ENCODE measurements at places on chromosomes 12 and 14.

DNA sequence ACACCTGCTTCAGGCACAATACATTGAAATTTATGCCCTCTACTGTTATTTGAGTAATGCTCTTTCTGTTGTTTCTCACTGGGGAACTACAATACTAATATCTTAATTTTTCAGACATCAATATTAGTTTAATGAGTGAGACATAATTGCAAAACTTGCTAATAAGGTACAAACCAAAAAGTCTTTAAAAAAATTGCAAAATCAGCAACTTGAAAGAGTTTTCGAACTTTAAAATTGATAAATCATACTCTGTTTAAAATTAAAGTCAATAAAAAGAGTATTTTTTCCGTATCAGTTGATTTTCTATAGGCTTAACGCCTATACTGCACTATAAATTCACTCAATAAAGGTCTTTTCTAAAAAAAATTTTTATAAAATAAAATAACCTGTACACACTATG lies 1735.9 kb upstream of the SEL1L start:
- DNase-seq, result no peak

DNA sequence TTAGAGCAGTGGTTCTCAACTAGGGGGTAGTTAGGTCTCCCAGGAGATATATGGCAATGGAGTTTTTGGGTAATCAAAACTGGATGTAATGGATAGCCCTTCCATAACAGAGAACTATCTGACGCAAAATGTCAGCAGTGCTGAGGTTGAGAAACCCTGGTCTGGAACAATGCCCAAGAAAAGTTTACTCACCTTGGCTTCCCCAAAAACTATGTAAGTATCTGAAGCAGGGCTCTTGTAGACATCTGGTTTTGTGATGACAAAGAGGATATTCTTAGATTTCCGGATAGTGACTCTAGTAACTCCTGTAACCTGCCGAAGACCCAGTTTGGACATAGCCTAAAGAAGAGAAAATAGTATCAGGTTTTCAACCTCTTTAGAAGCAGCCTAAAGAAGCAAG lies 11.8 kb downstream of the NACA start:
- no peak for DNase-seq

- DNase-seq, result no peak
Measured at GRCh38 chr12:129887101-129887500, 16.7 kb downstream of the TMEM132D start.

DNA sequence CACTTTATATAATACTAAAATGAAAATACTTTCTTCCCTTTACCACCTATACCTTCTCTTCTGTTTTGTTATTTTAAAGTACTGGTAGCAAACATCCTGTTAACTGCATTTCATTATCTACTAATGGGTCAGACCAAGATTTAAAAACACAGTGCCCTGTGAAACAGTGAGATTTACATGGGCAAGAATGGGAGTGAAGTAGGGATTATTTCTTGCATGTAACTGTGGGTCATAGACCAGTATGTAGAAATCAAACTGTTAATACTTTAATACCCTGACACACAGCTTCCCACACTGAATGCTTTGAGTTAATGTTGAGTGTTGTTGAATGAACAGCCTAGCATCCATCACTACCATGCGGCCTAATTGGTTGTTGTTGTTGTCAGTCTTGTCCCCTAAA lies 61.6 kb downstream of the PLEKHA5 start:
- no peak for DNase-seq

GRCh38 chr12:87812681-87813080 lies 216.5 kb downstream of the C12orf50 start:
- no peak for DNase-seq

GRCh38 chr12:110916295-110916875 lies 4.0 kb downstream of the MYL2 start:
- no peak for DNase-seq

DNA sequence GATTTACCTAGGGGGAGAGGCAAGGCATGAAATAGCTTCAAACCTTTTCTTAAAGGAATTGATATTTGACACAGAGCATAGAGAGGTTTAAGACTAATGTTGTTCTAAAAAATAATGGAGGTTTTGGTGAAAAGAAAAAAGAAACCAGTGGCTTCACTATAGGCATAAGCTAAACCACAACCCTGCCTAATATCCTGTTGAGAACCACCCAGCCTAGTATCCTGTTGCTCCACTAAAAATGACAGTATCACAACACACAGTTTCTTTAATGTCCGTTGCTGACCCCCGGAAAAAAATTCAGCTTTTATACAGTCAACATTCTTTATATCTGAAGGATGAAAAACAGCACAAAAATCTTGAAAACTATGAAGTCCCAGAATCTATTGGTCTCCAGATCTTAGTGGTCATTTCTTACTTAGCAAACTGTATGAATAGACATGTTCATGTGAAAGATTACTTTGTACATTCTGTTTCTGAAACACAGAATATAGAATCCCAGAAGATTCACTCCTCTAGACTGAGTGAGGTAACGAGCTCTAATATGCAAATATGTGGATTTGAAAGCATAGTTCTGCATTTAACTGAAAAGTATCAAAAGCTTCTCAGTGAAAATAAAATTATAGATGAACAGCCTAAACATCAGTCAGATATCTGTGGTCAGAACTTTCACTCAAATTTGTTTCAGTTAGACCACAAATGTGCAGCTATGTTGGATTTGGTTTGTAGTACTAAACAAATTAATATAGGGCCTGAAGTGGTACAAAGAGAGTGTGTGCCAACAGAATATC lies 40.5 kb downstream of the GALC start:
- DNase-seq, result no peak

DNA sequence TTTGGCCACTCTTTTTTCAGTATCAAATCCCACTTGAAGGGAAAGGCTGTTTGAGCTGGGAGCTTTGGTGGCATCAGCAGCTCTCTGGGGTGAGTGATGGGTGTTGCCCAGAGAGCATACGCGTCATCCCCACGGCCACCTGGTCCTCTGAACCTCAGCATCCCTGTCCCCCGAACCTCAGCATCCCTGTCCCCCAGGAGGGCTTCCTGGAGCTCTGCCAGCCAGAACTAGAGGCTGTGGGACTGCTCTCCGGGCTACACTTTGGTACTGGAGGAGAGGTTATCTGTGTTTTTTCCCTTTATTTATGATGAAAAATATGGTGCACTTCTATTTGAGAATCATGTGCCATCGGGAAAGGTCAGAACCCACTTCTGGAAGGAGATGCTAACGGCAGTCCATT lies 131.5 kb upstream of the RTL1 start:
- no peak for DNase-seq

GRCh38 chr14:105381446-105382342 lies 16.6 kb upstream of the TEX22 start:
- no peak for DNase-seq

DNA sequence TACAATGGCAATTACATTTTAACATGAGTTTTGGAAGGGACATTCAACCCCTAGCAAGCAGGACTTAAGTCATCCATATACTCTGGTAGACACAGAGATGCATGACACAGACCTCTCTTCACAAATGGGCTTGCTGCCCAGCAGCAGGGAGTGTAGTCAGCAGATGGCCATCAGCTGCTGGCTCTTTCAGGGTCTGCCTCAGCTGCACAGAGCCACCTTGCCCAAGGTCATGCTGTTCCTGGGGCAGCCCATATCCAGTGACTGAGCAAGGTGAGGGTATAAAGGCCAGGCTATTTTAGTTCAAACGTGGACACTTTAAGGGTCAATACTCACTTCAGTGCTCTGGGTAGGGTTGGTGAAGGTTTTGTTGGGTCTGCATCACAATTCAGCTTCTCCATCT lies 58.3 kb upstream of the JDP2 start:
- no peak for DNase-seq

DNA sequence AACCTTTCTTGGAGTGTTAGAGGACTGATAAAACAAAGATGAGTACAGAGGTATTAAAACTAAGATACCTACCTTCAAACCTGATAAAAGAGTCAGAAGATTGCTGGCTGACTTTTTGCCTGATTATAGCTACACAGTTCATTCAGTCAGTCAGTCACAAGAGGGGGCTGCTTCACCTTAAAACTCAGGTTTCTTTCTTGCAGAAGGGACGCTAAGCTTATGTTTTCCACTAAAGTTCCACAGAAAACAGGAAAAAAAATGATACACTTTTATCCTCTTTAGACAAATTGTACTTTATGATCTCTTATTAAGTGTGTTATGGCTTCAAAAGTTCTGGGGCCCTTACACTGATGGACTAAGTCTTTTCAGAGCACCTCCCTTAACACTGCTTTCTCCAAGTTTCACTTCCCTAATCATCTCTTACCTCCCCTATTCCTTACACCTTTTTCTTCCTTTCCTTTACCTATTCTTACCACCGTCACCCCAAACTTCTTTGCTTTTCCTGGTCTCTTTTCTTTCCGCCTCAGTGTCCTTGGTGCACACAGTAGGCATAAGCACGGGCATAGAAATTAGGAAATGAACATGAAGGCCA lies 448.7 kb upstream of the OR4E1 start:
- DNase-seq, result no peak

DNA sequence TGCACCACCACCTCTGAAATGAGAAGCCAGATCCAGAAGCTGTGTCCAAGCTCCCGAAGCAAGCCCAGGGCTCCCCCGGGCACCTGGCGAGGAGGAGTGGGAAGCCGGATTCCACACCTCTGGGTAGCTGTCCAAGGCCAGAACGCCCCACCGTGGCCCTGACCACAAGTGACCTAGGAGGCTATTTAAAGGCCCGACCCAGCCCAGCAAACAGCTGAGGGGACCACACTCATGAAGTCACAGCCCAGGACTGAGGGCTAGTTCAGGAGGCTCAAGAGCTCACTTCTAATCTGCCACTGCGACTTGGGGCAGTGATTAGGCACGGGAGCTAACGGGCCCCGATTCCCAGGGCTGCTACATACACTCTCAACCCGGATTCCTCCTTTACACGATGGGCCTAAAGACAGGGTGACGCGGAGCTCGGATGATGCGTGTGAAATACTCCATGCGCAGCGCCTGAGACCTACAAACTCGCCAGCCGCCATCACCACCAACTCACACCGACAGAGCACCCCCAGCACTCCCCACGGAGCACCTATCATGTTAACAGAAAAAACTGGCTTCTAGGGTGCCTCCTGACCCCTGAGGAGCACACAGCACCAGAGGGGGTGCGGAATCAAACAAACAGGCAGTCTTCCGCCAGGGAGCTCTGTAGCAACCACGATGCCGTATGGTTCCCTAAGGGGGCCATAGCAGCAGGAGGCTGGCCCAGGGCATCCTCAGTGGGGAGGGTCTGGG lies 84.0 kb upstream of the GPR68 start:
- no peak for DNase-seq

- no peak for DNase-seq
Measured at GRCh38 chr12:121453629-121454028, 53.7 kb downstream of the RNF34 start.

DNA sequence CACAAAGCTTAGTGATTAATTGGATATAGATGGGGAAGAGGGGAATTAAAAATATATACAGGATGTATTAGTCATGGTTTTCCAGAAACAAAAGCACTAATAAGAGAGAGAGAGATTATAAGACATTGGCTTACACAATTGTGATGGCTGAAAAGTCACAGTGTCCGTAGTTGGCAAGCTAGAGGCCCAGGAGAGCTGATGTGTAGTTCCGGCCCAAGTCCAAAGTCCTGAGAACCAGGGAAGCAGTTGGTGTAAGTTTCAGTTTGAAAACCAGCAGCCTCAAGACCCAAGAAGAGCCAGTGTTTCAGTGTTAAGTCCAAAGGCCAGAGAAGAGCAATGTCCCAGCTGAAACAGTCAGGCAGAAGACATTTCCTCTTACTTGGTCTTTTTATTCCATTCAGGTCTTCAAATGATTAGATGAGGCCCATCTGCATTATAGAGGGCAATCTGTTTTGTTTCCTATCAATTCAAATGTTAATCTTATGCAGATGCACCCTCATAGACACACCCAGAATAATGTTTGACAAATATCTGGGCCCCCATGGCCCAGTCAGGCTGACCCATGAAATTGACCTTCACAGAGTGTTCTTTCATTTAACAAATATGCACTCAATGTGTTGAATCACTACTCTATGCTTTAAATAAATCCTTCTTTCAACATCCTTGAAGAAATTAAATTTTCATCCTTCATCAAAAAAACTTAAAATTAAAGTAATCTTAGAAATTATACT lies 67.2 kb upstream of the DIO2 start:
- DNase-seq, result no peak

DNA sequence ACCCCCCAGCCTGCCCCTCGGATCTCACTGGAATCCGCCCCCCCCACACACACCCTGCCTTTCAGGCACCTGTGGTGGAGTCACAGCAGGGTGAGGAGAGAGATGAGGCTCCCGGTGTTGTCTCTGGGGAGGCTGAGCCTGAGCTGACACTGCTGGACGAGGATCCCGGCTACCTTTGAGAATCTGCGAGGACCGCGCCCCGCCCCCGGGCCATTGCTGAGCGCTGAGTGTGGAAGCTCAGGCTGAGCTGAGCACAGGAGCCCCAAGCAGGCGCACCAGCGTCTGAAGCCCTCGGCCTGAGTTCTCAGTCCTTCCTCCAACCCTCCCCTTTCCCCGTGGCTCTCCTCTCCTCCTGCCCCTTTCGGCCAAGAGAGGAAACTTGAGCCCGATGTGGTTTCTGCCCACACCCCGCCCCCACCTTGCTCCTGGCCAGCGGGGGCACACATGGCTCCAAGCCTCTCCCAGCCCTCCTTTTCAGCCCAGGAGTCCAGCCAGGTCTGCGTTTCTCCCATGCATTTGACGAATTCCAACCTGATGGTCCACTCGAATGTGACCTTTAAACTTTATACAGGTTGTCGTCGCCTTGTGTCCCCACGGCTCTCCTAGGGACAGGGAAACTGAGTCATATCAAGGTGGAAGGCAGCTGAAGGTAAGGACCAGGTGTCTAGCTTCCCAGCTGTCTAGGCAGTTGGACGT lies at the start of gene NFE2:
Gene NFE2 (minus strand): TSS at position 284 of the 696 bp plus-strand sequence. CDS start 5,767 bp downstream, outside the sequence.
- DNase-seq, result no peak

Data from stimulated activated CD8-positive, alpha-beta memory T cell treated with anti-CD3 and anti-CD28 coated beads, Interleukin-4, amount 100 ng/mL, for 1 hour (primary cell).